ENCODE measurements at places on chromosomes 5 and 9.

DNA sequence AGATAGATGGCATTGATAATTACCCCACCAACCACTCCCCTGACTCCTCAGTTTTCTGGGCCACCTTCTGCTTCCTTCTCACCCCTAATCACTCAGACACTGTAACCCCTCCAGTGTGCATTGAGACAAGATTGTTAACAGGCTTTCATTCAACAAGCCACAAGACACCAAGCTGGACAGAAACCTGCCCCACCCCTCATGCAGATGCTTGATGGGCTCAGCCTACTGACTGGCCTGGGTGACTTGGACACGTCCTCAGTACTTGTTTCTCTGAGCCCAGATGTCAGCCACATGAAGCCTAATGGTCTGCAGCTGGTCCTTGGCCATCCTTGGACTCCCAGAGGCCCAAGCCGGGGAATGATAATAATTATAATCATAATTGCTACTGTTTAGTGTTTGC is 71.4 kb upstream of the SMIM23 start:
- no peak for DNase-seq

DNA sequence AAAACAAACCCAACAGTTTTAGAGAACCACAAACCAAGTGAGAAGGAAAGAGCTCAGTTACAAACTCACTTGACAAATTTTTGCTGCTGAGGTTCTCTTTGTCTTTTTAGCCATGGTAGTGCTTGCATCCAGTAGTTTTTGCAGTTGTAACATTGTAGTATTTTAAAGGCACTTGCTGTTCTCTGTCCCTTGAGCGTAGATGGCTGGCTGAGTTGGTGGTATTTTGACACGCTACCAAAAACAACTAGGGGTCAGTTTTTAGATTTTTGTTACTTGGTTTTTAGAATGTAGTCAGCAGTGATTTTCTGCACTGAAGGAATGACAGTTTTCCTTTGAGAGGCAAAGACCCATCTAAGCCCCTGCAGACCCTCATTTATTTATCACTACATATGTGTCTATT is 58.0 kb downstream of the TLE4 start:
- no peak for DNase-seq

- no peak for DNase-seq
Observed at GRCh38 chr5:168039566-168040248, 251.7 kb upstream of the WWC1 start.

- no peak for DNase-seq
Observed at GRCh38 chr5:53110156-53110555, 599 bp upstream of the MOCS2 start.

GRCh38 chr5:150621301-150621700 is 19.2 kb upstream of the SYNPO start:
- DNase-seq, result no peak

Measured in stimulated activated CD8-positive, alpha-beta memory T cell treated with anti-CD3 and anti-CD28 coated beads, Interleukin-4, amount 100 ng/mL, for 1 hour (primary cell).